Upper lobe of right lung (tissue), 1 donor: ENCODE measurements at places on chromosomes 2 and 18.

GRCh38 chr2:240289701-240290431 lies 145.6 kb upstream of the GPC1 start:
- no peak for DNase-seq

DNA sequence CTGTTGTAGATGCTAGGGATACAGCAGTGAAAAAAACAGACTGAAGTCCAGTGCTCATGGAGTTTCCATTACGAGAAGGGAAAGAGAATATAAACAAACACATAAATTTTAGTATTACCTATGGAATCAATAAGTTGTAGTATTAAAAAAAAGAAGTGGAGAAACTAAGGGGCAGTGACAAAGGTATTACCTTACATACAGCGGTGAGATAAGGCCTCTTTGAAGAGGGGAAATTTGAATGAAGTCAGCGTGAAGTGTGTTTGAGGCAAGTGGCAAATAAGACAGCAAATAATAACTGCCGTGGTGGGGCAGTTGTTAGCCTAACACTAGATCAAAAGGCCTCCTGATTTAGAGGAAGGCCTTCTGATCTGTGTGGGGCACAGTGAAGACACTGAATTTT lies 57.9 kb downstream of the TLK1 start:
- DNase-seq, result no peak

GRCh38 chr2:232416521-232417470 lies 10.2 kb downstream of the ALPG start:
- DNase-seq, result peak; percentile 58

- DNase-seq, result no peak
Measured at GRCh38 chr2:168039881-168040280, 207.5 kb downstream of the STK39 start.

GRCh38 chr2:45008296-45009129 lies 739 bp downstream of the SIX2 start:
- peak; percentile 73 for DNase-seq

DNA sequence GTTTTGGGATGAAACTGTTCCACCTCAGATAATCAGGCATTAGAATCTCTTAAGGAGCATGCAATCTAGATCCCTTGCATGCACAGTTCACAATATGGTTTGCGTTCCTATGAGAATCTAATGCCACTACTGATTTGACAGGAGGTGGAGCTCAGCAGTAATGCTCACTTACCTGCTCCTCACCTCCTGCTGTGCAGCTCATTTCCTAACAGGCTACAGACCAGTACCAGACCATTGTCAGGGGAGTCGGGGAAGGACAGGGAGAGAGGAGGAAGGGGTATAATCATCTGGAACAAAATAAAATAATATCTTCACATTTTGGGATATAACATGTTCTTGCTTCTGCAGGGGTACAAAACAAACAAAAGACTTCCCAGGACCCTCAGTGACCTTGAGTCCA lies 532.0 kb upstream of the FSHR start:
- DNase-seq, result no peak

DNA sequence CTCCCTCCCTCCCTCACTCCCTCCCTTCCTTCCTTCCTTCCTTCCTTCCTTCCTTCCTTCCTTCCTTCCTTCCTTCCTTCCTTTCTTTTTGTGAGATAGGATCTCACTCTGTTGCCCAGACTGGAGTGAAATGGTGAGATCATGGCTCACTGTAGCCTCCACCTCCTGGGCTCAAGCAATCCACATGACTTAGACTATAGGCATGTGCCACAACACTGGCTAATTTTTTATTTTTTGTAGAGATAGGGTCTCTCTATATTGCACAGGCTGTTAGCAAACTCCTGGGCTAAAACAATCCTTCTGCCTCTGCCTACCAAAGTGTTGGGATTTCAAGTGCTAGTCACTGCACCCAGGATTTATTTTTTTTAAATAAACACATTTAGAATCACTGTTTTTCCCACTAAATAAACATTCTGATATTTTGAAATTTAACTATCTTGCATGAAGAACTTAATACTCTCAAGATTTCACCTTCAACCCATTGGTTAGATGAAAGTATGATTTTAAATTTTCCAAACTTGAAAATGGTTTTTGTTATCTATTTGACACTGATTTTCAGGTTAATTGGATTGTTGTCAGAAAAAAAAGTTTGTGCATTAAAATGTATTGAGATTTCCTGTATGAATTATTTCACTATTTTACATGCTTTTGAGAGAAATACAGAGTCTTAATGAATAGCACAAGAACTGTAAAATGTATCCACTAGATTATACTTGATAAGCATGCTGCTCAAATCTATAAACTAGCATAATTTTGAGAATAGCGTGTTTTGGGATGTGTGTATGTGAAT lies 745.1 kb downstream of the TSN start:
- DNase-seq, result no peak

DNA sequence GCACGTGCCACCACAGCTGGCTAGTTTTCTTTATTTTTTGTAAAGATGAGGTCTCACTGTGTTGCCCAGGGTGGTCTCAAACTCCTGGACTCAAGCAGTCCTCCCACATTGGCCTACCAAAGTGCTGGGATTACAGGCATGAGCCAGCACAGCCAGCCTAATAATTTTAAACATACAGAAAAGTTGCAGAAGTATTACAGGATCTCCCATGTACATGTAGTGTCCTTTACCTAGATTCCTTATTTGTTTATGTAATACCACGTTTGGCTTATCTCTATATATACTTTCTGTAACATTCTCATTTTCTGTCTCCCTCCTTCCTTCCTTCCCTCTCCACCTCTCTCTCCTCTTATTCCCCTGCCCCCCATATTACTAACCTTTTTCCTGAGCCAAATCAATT lies 41.7 kb downstream of the PPM1B start:
- DNase-seq, result no peak

- no peak for DNase-seq
Measured at GRCh38 chr2:20648831-20649230, 2.1 kb downstream of the HS1BP3 start.

DNA sequence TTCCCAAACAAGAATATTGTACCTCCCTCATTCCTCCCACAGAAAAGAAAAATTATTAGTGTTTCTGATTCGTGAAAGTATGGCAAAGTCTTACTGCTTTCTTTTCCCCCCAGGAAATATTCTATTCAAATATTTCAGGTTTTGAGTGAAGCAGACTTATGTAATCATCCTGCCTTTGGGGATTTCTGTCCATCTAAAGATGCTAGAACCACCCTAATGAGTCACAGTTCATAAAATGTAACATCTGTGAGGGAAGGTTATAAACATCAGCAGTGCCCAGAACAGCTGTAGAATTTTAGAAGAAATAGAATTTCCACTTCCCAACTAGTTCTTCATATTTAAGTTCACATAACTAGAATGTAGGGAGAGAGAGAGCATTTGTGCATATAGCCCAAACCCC lies 39.0 kb downstream of the EEF1B2 start:
- no peak for DNase-seq

- no peak for DNase-seq
Measured at GRCh38 chr2:121502246-121502645, 28.4 kb upstream of the RNU4ATAC start.

DNA sequence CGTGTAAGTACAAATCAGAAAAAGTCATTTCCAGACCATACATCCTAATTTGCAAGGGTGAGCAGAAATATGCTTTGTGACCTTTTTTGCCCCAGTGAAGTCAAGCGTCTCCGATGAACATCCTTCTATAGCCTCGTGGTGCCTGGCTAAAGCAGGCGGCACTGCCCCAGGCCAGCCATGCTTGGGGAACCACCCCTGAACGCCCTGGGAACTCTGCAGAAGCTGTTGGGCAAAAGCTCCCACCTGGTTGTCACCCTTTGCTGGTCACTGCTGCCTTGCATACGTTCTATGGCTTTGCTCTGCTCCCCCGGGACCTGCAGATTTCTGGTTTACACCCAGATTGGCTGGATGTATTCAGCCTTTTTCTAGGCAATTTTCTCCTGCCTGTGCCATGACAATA lies 256.4 kb downstream of the SS18 start:
- DNase-seq, result no peak

DNA sequence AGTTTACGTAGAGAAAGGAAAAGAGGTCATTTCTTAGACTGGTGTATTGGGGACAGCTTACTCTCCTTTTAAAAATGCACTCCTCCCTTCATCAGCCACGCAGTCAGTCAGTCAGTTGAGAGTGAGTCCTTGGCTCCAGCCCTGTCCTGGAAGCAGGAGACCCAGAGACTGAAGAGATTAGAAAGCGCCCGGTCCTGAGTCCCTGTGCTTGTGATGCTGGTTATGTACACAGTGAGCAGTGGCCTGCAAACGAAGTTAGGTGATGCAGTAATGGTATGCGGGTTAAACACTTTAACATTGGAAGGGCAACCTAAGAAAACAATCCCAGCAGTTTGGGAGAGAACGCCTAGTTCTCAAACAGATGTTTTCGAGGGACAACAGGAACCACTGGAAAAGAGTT lies 6.3 kb upstream of the ASB1 start:
- DNase-seq, result no peak

- no peak for DNase-seq
Measured at GRCh38 chr2:126849054-126849453, 49.6 kb upstream of the TEX51 start.

- DNase-seq, result no peak
Measured at GRCh38 chr2:126413079-126413478, 242.9 kb upstream of the GYPC start.

- DNase-seq, result no peak
Measured at GRCh38 chr2:207766041-207766551, 3.6 kb downstream of the FZD5 start.

- DNase-seq, result no peak
Measured at GRCh38 chr2:65377556-65378192, 54.7 kb downstream of the SPRED2 start.

DNA sequence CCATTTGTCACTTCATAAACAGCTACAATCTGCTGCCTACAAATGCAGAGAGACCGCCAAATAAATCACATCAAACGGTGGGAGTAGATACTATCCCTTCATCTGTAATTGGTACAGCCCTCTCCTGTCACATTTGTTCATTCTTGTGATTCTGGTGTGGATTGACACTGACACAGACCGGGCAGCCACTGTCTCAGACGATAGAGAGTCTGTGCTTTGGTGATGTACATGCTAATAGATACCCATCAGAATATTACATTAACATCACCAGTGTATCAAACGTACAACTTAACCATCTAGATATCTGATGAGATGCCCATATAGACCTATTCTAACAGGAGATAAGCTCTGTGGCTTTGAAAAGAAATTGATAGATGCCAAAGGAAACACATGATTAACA lies 419.7 kb upstream of the ZEB2 start:
- DNase-seq, result no peak

- no peak for DNase-seq
Measured at GRCh38 chr2:135600915-135601314, 69.6 kb downstream of the R3HDM1 start.

- DNase-seq, result peak; percentile 66
Measured at GRCh38 chr2:189580241-189580651, 340 bp downstream of the SLC40A1 start.

DNA sequence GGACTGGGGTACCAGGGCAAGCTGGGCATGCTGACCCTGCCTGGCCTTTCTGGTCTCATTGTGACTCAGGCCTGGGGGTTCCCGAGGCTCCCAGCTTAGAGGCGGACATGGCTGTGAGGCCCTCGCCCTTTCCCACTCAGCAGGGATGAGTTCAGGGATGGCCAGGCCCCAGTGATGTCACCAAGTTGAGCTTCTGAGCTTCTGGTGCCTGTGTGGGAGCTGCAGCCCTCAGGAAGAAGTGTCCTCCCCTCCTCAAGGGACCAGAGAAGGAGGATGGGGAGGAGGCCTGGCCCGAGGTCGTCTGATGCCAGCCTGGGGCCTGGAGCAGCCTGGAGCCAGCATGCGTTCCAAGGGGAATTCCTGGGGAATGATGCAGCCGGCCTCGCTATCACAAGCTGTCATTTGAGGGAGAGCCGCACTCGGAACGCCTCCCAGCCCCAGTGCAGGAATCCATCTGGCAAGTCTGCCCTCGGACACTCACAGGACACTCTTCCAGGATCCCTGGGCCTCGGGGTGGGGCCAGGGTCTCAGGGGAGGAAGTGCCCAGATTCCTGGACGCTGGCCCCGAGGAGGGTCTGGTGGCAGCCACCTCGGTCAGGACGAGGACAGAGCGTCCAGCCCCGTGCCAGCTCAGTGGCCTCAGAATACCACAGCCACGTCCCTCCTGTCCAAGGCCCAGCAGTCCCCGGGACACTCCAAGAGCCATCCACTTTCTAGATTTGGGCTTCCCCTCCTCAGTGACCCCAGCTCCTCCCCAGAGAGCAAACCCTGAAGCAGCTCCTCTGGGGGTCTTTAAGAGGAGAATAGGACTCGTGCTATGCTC lies 61.2 kb upstream of the GPC1 start:
- peak; percentile 75 for DNase-seq

GRCh38 chr2:111133603-111134002 lies 12.9 kb downstream of the BCL2L11 start:
- no peak for DNase-seq

GRCh38 chr2:25825238-25825637 lies 53.0 kb downstream of the ASXL2 start:
- no peak for DNase-seq

- no peak for DNase-seq
Measured at GRCh38 chr2:157256626-157257025, 879 bp upstream of the GALNT5 start.

DNA sequence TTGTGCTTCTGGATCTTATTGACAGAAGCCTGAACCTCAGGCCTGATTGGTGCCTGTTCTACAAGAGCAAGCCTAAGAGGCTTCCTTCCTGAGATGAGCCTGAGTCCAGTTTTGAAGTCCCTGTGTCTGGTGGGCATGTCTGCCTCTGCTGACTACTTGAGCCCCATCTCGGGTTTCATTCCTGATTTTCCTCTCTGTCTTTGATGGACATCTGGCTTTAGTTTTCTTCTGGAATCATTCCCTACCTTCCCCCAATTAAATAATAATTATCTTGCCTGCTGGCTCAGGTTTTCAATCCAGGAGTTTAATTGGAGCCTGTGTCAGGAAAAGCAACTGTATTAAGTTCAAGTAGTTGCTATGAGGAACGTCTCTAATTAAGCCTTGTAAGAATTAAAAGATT lies 135.5 kb upstream of the MC4R start:
- no peak for DNase-seq

- peak; percentile 79 for DNase-seq
Measured at GRCh38 chr2:112626604-112627059, 19.1 kb upstream of the SLC20A1 start.

- DNase-seq, result no peak
Measured at GRCh38 chr2:37713258-37713700, 41.8 kb upstream of the CDC42EP3 start.

DNA sequence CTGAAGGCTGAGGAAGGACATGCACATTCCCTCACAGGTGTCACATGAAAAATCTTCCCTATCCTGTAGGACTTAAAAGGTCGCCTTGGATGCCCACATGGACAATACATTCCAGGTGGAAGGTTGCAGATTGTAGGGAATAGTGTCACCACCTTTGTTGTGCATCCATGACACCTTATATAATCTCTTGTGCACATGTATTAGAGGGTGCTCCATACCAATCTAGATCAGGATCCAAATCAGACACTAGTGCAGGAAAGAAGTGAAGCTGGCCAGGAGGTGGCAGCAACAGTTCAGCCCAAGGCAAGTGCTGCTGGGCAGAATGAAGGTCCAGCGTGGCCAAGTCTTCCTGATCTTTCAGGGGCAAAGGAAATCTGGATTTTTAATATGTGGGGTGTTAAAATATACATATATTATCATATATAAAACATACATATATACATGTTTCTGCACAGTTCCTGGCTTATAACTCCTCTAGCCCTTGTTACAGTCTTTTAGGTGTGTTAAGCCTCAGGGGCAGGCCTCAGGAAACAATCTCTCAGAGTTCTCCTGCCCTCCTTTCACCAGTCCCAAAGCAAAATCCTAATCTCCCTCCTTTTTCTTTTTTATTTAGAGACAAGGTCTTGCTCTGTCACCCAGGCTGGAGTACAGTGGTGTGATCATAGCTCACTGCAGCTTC lies 16.6 kb downstream of the NIF3L1 start:
- peak; percentile 80 for DNase-seq
